ENCODE measurements at places on chromosomes 4 and X.

DNA sequence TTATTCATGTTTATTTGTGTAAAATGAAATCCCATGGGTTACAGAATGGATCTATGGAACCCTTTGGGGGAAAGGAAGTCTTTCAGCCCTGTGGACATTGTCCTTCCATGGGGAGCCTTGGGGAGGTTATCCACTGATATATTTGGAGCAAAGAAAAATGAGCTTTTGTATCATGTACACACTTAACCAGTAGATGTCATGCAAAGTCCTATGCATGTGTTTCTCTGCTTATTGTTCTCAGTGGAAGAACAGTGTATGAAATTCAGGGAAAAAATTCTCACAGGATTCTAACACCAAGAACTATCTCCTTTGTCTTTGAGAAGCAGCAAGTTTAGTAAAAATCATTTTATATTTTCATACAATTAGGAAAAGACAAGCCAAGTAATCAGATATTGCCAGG is 105.3 kb downstream of the DTHD1 start:
- DNase-seq = no peak

- no peak for DNase-seq
These were observed 369.2 kb upstream of the NOCT start for GRCh38 chr4:138646383-138646782.

DNA sequence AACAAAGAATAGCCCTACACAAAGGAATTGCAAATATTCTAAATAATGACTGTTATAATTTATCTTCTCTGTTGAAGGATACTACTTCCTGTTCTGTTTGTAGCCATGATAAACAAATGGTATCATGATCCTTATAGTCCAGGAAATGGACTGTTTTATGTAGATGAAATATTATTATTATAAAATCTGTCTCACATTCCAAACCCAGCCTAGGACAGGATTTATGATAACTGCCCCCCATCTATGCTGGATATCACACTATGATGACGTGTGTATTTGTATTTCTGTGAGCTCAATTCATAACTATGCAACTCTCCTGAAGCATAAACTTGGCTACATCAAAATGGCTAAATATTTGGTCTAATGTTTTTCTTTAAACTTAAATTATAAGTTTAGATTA is 21.3 kb downstream of the DMD start:
- DNase-seq = no peak

DNA sequence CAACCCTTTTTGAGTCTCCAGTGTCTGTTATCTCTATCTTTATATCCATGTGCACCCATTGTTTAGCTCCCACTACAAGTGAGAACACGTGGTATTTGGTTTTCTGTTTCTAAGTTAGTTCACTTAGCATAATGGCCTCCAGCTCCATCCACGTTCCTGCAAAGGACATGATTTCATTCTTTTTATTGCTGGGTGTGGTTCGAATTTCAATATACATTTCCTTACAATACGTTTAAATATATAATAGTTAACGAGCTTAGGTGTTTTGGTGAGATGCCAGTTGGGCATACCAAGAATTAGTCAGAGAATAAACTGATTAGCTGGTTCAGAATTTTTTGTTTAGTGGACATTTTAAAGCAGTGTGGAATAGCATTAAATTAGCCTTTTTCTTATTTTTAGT is 196.7 kb downstream of the CFAP47 start:
- no peak for DNase-seq

DNA sequence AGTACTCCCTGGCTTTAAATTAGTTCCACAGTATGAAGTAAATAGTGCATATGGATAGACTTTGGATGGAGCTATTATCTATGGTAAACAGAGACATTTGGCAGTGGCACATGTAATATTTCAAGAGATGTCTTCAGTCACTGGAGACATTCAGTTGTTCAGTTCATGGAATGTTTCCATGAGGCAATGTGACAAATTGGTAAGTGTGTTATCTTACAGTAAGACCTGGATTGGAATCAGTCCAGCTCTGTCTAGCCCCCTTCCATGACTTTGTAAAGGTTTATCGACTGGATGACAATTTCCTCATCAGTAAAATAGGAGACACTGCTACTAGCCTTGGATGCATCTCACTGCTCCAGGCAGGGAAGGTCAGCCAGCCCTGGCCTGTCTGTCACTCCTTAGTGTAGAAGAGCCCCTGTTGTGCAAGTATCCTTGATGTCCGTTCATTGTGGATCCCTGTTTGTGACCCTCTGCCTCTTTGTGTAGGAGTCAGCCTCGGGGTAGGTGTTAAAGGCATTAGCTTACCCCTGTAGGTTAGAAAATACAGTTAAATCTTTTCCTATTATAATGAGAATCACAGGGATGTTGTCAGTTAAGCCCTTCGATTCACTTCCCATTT is 335.9 kb downstream of the ANK2 start:
- DNase-seq = no peak

Measured in ELR (cell line).